ENCODE measurements at places on chromosomes 16 and 17. TPM values are rescaled to one million over a fixed set of nuclear protein-coding genes. Genes with fewer than 3 reads are reported as not detected.

The ASPA gene
- 5.1 TPM for total RNA-seq

DNA sequence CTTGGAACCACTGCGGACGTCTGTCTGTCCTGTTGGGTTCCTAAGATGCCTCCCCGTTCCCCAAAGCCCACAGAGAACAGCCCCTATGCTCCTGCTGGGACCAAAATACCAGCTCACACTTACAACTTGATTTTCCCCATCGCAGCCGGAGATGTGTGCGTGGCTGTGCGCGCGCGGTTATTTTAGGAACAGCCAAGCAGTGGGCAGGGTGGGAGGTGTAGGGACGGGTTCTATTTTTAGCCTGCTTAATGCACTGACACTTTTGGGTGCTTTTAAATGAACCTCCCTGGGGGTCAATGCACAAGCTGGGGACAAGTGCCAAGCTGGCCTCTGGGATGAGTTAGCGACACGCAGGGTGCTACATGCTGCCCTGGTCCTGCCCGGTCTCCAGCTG is 74.1 kb downstream of the KLHDC4 start:
- H3K36me3 ChIP-seq, result no peaks in the 10 kb centered on the region
- DNase-seq, result no peak
- no peaks in the 10 kb centered on the region for H3K27me3 ChIP-seq
- H3K4me3 ChIP-seq, result no peak overlapping the region
- H3K4me1 ChIP-seq, result no peaks in the 10 kb centered on the region

The TP53TG3C gene
- total RNA-seq, result not detected

- H3K4me3 ChIP-seq, result no peak overlapping the region
- peak overlapping the region; percentile 36 for H3K27ac ChIP-seq
- no peaks in the 10 kb centered on the region for H3K27me3 ChIP-seq
- peaks cover 2% of the 10 kb centered on the region for H3K4me1 ChIP-seq
Observed at GRCh38 chr16:20905576-20905975, 5.0 kb downstream of the LYRM1 start.

GRCh38 chr17:50917418-50917743 is 51.2 kb upstream of the TOB1 start:
- peak overlapping the region; percentile 73 for H3K27ac ChIP-seq
- no peak for DNase-seq
- H3K27me3 ChIP-seq, result no peaks in the 10 kb centered on the region
- no peaks in the 10 kb centered on the region for H3K4me1 ChIP-seq
- no peaks in the 10 kb centered on the region for H3K36me3 ChIP-seq

DNA sequence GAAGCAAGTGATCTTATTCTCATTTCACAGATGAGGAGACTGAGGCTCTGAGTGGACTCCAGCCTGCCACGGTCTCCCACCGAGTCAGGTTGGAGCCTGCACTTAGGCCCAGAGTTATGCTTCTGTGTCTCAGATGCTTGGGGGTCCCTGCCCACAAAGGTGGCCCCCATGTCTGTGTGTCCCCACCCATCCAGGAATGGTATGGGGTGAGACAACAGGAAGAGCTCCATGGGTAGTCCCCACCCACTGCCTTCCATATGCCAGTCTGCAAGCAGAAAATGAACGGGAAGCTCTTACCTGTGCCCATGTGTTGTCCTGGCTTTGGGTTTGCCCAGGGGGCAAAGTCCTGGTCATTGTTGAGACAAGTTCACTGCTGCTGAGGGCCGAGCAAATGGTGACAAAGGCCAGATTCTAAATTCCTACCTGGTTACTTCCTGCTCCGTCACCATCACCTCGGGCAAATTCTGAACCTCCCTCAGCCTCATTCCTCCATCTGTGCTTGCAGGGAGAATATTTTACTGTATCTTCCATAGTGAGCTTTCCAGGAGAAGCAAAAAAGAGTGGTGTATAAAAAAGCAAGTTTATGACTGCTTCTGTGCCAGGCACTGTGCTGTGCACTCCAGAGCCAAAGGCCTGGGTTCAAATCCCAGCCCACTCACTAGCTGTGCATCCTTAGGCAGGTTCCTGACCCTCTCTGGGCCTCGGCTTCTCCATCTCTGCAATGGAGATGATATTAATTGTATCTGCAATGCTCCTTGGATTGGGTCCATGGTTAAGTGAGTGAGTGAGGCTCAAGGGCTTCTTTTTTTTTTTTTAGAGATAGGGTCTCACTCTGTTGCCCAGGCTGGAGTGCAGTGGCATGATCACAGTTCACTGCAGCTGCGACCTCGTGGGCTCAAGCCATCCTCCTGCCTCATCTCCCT is 9.3 kb downstream of the IL4R start:
- H3K4me1 ChIP-seq, result no peaks in the 10 kb centered on the region
- H3K4me3 ChIP-seq, result no peak overlapping the region
- H3K36me3 ChIP-seq, result no peaks in the 10 kb centered on the region
- H3K27me3 ChIP-seq, result no peaks in the 10 kb centered on the region

The FKBP10 gene
- 38.3 TPM for total RNA-seq

DNA sequence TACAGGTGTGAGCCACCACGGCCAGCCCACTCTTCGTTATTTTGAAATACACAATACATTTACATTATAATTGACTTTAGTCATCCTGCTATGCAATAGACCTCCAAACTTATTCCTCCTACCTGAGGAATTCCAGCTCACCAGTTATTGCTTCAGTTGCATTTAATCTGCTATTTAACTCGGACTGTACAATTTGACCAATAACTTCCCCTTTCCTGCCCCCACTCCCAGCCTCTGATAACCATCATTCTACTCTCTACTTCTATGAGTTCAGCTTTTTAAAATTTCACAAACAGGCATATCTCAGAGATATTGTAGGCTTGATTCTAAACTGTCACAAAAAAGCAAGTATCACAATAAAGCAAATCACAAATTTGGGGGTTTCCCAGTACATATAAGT is 157.0 kb downstream of the COPRS start:
- no peaks in the 10 kb centered on the region for H3K27me3 ChIP-seq
- no peaks in the 10 kb centered on the region for H3K4me1 ChIP-seq
- no peak overlapping the region for H3K4me3 ChIP-seq
- no peak for DNase-seq

The ZKSCAN2 gene
- total RNA-seq, result 6.1 TPM

The APOBR gene
- 3.2 TPM for total RNA-seq
